HEK293T (cell line): ENCODE measurements at places on chromosomes 6 and 20.

DNA sequence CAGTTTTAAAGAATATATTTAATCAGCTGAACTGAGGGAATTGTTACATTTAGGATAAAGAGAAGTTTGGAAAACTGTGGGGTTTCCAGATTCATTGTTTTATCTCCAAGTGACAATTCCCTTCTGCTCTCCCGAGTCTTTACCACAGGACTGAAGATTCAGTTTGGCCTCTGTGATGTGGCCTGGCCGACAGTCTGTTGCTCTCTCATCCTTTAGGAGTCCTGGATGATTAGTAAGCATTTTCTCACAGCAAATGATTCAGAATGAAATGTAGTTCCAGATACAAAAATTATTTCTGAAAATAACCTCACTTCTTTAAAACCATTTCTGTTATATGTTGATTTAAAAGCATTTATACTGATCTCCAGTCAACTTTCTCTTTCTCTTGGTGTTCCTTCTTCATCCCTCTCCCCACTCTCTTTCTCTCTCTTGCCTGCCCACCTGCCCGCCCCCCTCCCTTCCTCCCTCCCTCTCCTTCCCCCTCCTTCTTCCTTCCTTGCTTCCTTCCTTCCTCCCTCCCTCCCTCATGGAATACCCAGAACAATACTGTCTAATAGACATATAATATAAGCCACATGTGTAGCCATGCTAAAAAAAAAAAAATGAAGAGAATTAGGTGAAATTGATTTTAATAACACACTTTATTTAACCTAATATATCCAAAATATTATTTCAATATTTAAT, 254.9 kb downstream of the PRL start:
- DNase-seq: no peak

GRCh38 chr6:75755704-75756103, 6.7 kb downstream of the MYO6 start:
- no peak for DNase-seq

DNA sequence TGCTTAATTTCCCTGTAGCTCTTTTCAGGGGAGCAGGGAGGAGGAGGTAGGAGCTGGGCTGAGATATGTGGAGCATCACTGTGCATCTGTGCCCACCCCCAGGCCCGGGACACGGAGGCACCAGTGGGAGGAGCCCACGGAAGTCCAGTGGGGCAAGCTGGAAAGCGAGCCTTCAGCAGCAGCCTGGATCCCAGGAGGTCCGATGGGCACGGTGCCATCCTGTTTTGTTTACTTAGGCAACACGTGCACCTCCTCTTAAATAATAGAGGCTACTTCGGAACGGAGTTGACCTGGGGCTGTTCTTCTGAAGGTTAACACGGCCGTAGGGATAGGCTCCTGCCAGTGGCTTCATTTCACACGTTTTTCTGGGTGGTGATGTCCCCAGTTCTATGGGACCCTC, 51.6 kb downstream of the CDH4 start:
- DNase-seq: no peak

DNA sequence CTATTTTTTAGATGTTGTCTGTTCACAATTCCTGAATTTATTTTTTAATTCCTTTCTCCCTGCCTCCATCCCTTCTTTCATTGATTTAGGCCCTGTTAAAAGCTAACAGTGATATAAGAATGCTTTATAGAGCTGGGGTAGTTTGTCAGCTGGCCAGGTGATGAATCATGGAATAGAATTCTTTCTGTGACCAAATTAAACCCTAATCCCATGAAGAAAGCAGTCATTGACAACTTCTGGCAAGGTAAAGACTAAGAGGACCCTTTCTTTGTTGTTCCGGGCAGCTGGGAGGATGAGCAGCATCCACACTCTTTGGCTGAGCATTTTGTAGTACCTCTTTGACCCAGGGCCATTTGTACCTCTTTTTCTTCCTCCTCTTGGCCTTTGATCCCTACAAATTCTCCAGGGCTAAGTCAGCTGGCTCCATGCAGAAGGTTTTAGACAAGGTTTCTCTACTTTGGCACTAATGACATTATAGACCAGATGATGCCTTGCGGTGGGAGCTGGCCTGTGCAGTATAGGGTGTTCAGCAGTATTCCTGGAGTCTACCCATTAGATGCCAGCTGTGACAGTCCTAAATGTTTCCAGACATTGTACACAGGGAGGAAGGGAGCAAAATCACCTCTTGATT, 102.9 kb downstream of the SLX4IP start:
- no peak for DNase-seq

GRCh38 chr6:131721161-131721560, 10.3 kb upstream of the CTAGE9 start:
- DNase-seq: no peak

GRCh38 chr6:132972971-132973370, 158.6 kb downstream of the RPS12 start:
- no peak for DNase-seq

GRCh38 chr6:43630980-43631619, 2.0 kb upstream of the GTPBP2 start:
- no peak for DNase-seq

- DNase-seq: no peak
These were observed 72.0 kb downstream of the OPRM1 start for GRCh38 chr6:154111025-154111424.

DNA sequence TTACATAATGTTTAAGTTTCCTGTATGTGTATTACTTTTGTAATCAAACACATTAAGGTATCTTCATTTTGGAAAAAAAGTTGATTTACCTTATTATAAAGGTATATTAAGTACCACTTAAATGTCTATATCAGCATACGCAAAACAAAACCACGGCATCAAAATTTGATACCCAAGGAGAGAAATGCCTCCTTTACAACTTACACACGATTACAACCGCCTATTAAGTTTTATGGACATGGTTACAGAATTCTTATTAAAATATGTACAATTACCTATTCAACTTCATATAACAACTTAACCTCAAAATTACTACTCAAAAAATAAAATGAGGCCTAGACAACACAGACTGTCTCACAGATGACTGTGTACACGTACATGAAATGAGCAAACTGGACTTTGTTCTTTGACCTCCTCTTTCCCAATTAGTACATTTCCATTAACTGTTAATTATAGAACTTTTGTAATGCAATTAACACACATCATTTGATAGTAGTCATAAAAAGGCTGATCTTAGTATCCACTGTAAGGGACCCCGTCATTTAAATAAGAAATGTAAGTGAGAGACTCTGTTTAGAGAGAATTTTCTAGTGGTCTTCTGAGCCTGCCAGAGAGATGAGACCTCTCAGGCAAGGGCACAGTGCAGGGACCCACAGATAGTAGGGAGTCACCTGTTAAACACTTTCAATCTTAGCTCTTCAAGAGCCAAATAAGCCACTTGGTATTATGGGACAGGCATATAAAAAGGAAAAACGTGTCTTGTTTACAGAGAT, 2.5 kb downstream of the DIDO1 start:
- DNase-seq: no peak

- no peak for DNase-seq
These were observed 68.0 kb upstream of the TFB1M start for GRCh38 chr6:155382338-155382685.

- DNase-seq: no peak
These were observed 7.8 kb upstream of the PNISR start for GRCh38 chr6:99432877-99433276.

DNA sequence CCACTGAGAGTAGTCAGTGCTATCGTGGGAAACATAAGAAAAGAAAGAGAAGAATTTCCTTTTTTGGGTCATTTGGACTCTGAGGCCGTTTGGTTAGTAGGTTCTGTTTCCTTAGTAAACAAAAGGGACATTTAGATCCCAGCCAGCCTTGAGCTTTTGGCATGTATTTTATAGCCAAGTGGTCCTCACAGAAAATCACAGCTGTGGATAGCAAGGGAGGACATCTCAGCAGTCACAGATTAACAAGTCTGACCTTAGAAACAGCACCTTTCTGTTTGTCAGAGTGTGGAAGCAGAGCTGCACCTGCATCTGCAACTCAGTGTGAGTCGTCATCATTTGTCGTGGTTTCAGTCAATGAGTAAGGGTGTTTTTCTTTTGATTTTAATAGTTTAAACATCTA, 40.5 kb downstream of the FAM120B start:
- no peak for DNase-seq

DNA sequence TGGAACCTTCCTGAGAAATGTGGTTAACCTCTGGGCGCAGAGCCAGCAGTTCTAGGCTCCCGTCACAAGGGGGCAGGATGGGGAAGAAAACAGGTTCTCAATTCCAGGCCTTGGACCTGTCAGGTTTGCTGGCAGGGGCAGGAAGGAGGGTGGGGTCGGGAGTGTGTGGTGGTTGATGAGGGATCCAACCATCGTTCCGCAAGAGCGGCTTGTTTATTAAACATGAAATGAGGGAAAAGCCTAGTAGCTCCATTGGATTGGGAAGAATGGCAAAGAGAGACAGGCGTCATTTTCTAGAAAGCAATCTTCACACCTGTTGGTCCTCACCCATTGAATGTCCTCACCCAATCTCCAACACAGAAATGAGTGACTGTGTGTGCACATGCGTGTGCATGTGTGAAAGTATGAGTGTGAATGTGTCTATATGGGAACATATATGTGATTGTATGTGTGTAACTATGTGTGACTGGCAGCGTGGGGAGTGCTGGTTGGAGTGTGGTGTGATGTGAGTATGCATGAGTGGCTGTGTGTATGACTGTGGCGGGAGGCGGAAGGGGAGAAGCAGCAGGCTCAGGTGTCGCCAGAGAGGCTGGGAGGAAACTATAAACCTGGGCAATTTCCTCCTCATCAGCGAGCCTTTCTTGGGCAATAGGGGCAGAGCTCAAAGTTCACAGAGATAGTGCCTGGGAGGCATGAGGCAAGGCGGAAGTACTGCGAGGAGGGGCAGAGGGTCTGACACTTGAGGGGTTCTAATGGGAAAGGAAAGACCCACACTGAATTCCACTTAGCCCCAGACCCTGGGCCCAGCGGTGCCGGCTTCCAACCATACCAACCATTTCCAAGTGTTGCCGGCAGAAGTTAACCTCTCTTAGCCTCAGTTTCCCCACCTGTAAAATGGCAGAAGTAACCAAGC, 29.6 kb downstream of the SRSF3 start:
- peak; percentile 85 for DNase-seq

GRCh38 chr20:19440660-19441527, 228.5 kb downstream of the SLC24A3 start:
- DNase-seq: no peak

DNA sequence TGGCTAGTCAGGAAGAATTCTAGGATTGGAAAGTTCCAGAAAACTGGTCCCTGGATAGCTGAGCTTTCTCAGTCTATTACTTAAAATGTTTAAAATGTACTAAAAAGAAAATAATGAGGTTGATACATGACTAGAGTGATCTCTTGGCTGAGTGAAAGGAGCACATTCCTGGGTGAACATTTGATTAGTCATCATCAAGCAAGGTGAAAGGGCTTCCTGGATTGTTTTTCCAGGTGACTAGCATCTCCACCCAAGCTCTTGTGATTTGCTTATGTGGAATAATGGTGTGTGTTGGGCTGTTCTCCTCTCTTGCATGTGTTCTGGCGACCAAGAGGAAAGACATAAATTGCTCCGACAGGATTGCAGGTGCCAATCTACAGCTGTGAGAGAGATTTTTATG, 42.9 kb downstream of the PKIB start:
- no peak for DNase-seq

DNA sequence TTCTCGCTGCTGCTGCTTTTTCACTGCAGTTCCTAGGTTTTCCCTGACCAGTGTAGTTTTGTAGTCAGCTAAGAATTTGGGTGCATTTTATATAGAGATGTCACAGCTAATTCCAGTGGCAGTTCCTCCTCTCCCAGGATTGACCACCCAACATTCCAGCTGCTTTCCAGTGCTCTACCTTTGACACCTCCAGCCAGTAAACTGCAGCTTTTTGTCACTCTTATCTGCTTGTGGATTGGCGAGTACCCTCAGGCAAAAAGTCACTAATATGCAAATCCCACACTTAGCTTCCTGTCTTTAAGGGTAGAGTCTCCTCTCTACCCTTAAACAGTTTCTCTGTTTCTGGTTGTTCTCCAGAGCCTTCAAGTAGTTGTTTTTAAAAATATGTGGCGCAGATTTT, 146.9 kb upstream of the KCNG1 start:
- DNase-seq: no peak

- DNase-seq: no peak
These were observed 43.2 kb upstream of the OGFRL1 start for GRCh38 chr6:71245265-71246049.

DNA sequence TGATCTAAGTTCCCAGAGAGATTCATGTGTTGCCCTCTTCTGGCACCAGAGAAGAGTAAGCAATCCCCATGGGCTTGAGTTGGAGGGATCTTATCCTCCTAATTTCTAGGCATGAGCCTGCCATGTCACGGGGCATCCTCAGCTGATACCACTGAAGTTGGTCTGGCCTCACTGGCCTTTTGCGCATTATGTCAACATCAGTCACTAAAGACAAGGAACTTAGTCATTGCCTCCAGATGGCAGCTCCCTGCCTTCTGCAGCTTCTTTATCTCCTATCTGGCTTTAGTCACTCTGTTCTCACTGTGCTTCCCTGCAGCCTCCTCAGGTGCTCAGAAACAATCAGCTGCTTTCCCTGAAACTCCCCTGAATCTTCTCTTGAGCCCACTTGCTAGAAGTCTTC, 312.2 kb downstream of the ADGRG6 start:
- DNase-seq: no peak

DNA sequence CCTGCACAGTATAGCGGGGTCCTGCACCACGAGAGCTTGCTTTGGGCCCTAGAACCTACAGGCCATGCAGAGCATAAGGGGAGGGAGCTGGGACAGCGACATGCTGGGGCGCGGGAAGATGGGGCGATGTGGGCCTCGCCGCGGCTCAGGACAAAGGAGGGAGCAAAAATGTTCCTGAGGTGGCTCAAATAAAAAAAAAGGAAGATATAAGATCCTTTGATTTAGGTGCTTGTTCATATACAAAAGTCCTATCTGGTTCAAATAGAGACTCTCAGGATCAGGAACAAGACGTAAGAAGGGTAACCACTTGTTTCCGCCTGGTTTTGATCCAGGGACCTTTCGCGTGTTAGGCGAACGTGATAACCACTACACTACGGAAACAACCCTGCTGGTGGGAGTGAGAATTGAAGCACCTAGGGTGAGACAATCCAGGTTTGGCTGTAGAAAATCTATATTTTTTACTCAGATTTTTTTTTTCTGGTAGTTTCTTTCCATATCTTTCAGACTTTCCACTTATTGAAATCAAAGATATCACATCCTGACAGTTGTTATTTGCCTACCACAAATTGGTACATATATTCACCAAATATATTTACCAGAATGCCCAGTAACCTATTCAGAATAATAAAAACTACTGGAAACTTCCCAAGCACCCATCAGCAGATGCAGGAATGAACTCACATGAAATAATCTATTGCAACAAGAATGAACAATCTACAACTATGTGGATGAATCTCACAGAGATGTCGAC, 177.9 kb upstream of the ZNF184 start:
- DNase-seq: peak; percentile 70

DNA sequence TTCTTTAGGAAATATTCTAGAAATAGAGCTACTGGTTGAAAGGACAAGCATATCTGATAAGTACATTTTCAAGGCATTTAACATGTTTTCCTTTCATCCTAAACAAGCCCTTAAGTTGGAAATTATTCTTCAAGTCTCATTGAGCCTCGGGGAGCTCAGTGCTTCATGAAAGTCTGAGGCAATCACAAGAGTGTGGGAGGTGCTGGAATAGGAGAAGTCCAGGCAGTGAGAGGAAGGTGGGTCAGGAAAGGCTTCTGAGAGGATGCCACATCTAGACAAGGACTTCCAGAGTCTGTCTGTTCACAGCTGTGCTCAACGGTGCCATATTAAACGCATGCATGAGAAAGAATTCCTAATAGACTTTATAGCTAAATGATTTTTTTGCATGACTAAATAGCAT, 69.8 kb downstream of the CD83 start:
- no peak for DNase-seq

GRCh38 chr20:62728028-62728780, 19.6 kb downstream of the NTSR1 start:
- DNase-seq: no peak
